RWPE1 (cell line): ENCODE measurements at places on chromosomes 5 and 9.

GRCh38 chr5:173869316-173869715 is 18.8 kb upstream of the CPEB4 start:
- no peak for DNase-seq

- DNase-seq, result no peak
Measured at GRCh38 chr9:14956208-14956607, 46.0 kb upstream of the FREM1 start.

DNA sequence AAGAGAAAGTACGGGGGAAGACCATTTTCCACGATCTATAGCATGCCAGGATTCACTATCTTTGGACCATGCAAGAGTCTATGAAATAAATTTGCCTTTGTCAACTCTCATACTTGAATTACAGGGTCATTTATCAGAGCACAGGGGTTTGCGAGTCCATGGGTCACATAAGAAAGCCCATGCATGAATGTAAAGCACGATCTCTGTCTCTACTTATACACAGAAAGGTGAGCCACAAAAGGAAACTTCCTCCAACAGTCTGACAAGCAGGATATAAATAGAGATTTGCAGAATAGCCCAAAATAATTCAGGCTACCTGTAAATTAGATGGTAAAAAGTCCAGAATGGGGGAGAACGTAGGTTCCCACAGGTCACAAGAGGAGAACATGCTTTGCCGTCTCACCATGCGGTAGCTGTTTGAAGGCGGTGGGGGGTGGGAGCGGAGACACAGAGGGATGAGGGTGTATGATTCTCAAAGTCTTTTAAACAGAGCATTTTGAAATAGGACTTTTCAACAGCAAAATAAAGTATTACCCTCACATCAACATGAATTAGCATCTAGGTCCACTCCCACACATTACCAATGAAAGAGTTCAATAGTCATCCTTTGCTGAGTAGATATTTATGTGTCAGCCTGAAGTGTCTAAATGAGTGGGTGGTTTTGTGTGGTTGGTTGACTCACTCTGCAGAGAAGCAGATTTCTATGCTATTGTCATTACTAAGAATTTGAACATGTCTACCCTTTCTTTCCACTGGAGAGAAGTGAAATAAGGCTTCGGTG is 279.7 kb downstream of the EBF1 start:
- peak; percentile 20 for DNase-seq

DNA sequence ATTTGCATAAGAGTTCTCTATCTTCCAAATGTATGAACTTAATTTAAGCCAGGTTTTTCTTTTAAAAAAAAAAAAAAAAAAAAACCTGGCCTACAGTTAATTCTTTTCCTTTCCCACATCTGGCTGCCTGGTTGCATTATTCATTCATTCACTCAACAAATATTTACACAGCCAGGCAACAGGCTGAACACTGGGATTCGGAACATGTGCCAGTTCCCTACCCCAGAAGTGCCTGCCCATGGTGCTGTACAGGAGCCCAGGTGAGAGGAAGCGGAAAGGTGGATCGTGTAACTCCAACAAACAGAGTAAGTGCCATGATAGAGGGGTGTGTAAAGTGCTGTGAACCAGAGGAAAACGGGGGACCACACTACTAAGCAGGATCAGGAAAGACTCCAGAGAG is 93.6 kb downstream of the CDK5RAP2 start:
- DNase-seq, result no peak

DNA sequence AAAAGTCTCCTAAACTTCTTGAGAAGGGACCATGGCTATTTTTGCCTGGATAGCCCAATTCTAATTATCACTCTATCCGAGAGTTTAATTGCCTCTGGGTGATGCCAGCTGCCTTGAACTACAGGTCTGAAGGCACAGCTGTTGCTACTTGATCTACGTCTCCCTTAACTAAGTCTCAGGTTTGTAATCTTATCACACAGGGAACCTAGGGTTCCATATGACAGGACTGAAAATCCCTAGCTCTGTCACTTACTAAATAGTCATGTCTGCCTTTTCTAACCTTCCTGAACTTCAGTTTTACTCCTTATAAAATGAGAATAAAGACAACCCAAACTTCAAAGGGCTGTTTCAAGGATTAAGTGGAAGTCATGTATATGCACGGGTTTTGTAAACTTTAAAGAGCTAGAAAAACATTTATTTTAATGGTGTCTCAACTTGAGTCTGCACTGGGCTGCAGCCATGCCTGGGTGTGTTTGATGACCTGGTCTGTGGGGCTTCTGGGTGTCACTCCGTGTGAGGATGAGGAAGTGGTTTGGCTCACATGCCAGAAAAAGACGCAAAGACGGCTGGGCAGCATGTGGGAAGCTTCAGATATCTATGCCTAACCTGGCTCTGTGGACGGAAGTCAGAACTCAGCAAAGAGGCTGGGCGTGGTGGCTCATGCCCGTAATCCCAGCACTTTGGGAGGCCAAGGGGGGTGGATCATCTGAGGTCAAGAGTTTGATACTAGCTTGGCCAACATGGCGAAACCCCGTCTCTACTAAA is 129.3 kb upstream of the SLC44A1 start:
- no peak for DNase-seq

GRCh38 chr5:76956033-76956432 is 3.2 kb downstream of the CRHBP start:
- DNase-seq, result no peak

- DNase-seq, result no peak
Measured at GRCh38 chr9:109238125-109238524, 71.1 kb upstream of the FRRS1L start.

DNA sequence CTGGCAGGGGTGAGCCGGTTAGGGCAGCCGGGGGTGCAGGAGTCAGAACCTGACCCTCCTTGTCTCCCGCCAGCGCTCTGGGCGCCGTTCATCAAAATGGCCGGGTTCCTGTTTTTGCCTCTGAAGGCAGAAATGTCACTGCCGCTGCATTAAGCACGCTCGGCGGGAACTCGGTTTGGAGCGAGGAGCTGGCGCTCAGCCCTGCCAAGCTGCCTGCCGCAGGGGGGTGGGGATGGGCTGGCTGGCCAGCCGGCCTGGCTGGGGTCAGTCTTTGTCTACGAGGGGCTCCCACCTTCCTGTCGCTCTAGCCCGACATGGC is 63.7 kb downstream of the CXXC5 start:
- no peak for DNase-seq

- DNase-seq, result peak; percentile 18
Measured at GRCh38 chr9:36191686-36192085, 965 bp downstream of the CLTA start.

GRCh38 chr9:118478752-118479151 is 774.5 kb downstream of the TLR4 start:
- no peak for DNase-seq

DNA sequence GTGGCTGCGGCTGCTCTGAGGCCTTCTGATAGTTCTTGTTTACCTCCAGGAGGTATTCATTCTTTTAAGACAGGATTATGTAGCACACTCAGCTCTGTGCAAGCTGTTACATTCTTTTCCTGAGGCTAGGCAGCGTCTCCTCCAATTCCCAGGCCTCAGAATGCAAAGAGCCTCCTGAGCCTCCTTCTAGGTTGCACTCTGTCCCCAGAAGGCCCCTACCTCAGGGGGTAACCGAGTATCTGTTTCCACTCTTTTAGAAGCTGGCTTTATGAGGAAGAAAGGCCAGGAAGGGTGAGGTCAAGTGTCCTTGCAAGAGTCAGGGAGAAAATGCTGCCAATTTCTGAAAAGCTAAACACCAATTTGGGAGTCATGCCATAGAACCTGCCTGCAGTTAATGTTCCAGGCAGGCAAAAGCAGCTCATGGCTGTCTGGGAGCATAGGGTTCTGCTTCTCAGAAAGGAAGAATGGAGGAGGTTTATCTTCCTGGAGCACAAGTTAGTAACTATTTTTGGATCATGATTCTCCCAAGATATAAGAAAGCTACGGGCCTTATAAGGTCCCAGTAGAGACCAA is 178.9 kb downstream of the SEMA6A start:
- DNase-seq, result no peak
